ENCODE measurements at places on chromosomes 2 and 18.

DNA sequence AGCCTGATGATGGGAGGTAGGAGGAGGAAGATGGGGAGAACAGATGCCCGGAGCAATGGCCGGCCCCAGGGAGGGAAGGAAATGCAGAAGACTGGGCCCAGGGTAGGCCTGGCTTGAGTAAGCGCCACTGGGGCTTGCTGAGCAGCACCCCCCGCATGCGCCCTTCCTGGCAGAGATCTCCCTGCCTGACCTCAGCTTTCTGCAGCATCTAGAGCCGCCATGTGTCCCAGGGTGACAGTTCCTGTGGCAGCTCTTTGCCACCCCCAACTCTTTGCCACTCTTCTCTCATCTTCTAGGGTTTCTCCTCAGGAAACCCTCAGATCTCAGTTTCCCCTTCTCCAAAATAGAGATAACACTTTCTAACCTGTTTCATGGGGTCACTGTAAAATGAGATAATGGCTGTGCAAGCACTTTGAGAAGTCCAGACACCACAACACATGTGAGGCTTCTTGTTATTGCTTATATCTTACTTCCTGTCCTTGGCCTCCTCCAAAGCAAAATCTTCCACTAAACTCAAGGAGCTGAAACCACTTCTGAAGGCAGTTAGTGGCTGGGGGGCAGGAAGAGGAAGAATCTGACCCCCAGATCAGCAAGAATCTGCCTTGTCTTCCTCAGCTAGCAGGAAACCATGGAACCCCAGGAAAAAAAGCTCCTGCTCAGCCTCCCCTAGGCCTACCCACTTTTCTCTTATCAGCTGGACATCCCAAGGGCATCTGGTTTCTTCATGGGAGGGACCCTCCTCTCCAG lies 64.9 kb downstream of the EPAS1 start:
- DNase-seq: no peak

DNA sequence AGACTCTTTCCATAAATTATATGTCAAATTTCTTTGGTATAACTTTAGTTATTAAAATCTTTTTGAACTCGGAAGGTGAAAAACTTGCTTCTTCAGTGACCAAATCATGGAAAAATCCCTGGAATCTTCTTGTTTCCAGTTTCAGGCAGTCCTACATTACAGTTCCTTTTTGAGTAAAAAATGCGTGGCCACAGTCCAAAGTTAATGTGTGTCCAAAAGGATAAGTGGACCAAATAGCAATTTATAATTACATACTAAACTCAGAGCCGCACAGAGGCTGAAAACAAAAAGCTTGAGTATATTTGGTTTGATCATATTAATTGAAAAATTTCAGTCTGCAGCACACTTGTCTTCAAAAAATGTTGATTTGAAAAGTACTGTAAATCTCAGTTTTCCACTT lies 28.4 kb upstream of the DYNC2LI1 start:
- DNase-seq: no peak

GRCh38 chr2:62654423-62654791 lies 51.1 kb upstream of the EHBP1 start:
- DNase-seq: no peak

- no peak for DNase-seq
These were observed 14.9 kb upstream of the CEP192 start for GRCh38 chr18:12976305-12976704.

- DNase-seq: peak; percentile 37
These were observed 1.4 kb upstream of the SLC23A3 start for GRCh38 chr2:219171231-219171651.

DNA sequence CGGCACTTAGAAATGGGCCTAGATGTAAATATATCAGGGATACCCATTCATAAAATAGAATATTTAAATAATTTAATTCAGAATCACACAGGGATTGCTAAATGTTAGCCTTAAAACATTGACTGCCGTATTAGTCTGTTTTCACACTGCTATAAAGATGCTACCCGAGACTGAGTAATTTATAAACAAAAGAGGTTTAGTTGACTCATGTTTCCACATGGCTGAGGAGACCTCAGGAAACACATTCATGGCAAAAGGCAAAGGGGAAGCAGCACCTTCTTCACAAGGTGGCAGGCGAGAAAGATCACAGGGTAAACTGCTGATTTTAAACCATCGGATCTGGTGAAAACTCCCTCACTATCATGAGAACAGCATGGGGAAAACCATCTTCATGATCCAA lies 223.6 kb upstream of the GULP1 start:
- no peak for DNase-seq

DNA sequence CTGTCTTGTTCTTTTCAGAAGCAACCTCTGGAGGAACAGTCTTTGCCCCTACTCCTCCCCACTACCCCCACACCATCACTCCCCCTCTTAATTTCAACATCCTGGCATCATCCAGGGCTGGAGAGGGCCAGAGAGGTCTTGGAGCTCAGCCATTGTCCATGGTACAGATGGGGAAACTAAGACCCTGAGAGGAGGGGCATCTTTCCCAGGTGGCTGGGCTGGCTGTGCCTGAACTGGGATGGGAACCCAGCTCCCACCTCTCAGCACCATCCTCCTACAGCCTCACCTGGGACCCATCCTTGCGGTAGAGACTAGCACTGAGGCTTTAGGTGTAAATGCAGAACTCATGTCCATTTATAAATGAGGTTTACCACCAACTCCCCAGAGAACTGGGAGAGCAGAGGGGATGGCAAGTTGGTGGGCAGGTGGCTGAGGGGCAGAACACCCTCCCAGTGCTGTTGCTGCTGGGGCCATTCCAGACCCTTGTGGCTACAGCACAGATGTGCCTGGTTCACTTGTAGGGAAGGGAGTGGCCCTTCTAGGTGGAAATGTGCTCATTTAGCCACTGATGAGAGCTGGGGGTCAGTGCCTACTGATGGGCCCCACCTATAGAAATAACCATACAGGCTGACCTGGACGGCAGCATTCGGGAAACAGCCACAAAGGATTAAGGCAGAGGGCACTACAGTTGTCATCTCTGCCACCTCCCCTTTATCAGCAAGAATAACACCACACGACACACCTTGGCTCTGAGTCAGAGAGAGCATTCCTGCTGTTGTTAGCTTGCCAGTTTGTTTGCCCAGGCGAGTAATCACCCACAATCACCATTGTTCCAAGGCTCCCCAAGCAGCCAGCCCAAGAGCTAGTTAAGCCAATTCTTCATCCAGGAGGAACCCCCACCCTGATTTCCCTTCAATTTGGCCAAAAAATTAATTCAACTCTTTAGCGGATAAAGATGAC lies 2.1 kb downstream of the MLPH start:
- DNase-seq: no peak

GRCh38 chr2:97769308-97769707 lies 55.9 kb downstream of the ZAP70 start:
- no peak for DNase-seq

DNA sequence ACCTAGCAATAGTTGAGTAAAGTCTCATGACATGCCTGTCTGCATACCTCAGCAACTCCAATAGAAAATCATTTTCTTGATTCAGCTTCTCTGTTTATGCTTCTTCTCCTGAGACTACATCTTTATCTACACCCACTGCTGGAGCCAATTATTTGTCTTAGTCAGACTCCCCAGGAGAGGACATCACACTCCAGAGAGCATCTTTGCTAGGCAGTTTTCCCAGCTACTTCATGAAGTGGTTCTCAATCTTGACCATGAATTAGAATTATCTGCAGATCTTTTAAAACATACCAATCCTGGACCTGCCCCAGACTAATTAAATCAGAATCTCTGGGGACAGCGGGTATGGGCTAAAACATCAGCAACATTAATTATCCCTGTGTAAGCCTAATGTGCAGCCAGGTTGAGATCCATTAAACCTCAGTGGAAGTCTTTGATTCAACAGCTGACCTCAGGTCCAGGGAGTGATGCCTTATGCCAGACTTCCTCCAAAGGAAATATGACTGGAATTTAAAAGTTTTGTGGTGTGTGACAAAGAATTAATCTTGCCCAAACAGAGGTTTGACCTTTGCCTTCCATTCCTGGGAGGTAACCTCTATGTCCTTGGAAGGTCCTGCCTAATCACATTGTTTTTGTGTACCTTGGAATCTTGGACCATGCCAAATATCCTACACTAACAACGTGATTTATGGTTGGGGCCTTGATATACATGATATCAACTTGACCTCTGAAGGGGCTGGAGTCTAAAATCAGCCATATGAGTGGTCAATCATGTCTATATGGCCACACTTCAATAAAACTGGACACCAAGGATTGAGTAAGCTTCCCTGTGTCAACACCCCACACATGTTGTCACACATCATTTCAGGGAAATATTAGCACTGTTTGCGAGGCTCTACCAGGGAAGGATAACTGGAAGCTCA lies 99.3 kb upstream of the DNAJC10 start:
- no peak for DNase-seq

- DNase-seq: no peak
These were observed 138.9 kb upstream of the APCDD1 start for GRCh38 chr18:10315522-10315921.

DNA sequence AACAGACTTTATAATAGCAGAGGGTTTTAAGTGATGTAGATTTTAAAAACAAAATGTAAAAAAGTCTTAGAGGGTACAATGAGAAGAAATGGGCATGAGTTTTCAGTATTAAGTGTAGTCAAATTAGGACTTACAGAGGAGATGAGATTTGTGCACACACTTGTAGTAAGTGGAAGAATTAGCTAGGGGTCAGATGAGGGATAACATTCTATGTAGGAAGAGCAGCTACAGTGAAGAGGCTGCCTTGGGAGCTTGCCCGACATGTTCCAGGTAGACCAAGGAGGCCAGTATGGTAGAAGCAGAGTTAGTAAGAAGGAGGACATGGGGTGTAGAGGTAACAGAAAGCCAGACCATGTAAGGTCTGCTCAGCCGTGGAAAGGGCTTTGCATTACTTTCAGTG lies 189.2 kb upstream of the DSEL start:
- no peak for DNase-seq

DNA sequence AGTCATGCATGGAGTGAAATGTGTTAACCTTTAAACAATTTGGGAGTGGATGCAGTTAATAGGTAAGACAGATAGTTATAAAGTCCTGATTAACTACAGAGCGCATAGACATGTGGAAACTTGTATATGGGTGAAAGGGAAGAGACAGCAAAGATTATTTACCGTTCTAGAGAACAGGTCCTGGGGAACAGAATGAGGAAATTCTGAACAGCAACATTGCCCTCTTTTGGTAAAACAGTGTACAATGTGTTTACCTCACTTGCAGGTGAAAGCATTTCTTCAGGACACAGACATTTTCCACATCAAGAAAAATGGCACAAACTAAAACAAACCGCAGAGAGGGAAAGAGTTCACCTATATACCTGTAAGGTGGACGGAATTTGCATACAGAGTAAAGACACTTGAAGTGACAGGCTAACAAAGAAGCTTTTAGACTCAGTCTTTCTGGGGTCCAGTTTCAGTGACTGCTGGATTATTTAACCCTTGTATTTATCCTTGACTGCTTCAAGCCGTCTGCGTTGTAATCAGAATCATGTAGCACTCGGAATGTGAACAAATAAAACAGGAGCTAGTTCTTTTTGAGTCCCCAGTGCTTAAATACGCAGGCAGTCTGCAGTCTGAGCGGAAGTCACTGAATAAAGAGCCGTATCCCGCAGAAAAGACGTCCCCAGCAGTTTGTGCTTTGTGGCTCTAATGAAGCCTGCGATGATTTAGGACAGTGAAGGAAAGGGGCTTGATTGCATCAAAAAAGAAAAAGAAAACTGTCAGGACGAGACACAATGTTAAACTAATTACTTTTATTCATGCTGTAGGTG lies 364.8 kb upstream of the GALNT5 start:
- DNase-seq: peak; percentile 34

GRCh38 chr2:110848519-110849030 lies 116.2 kb downstream of the ACOXL start:
- no peak for DNase-seq

- DNase-seq: no peak
These were observed 196.8 kb downstream of the PPP1R1C start for GRCh38 chr2:182182436-182182835.

DNA sequence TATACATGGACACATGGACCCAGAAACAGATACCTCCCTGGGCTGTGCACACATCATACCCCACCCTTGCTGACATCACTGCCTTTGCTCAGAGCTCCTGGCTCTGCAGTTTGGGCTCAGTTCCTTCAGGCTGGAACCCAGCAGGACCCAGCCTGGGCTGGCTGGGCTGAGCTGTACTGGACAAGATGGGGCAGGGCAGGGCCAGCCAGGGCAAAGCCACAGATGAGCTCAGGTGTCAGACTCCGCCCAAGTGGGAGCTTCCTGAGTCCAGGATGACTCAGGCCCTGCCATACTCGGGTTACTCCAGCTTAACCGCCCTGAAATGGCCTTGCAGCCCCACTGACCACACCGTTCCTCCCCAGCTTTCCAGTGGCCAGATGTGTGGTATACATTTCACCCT lies 284.9 kb downstream of the OSR1 start:
- no peak for DNase-seq

GRCh38 chr2:143847257-143847656 lies 672.7 kb downstream of the ZEB2 start:
- no peak for DNase-seq

GRCh38 chr2:68151037-68151436 lies 6.7 kb upstream of the PNO1 start:
- DNase-seq: no peak

- no peak for DNase-seq
These were observed 68.4 kb downstream of the NXPH2 start for GRCh38 chr2:138711812-138712211.

DNA sequence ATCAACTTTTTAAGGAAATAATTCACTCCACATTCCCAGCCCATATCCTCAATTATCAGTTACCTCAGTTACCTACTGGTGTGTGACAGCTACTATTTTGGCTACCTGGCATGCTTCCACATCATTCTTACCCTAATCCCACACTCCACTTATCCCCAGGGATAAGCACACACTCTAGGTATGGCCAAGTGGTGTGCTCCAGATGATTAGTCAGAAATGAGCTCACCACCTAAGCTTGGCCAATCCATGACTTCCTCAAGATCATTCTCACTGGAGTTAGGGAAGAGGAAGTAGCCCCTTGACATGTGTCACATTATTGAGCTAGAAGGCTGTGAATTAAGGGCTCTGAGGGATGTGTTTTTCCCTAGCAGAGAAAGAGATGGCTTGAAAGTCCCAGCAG lies 20.9 kb upstream of the SMAD4 start:
- no peak for DNase-seq

- no peak for DNase-seq
These were observed 120.5 kb downstream of the LYPD6B start for GRCh38 chr2:149158957-149159356.

DNA sequence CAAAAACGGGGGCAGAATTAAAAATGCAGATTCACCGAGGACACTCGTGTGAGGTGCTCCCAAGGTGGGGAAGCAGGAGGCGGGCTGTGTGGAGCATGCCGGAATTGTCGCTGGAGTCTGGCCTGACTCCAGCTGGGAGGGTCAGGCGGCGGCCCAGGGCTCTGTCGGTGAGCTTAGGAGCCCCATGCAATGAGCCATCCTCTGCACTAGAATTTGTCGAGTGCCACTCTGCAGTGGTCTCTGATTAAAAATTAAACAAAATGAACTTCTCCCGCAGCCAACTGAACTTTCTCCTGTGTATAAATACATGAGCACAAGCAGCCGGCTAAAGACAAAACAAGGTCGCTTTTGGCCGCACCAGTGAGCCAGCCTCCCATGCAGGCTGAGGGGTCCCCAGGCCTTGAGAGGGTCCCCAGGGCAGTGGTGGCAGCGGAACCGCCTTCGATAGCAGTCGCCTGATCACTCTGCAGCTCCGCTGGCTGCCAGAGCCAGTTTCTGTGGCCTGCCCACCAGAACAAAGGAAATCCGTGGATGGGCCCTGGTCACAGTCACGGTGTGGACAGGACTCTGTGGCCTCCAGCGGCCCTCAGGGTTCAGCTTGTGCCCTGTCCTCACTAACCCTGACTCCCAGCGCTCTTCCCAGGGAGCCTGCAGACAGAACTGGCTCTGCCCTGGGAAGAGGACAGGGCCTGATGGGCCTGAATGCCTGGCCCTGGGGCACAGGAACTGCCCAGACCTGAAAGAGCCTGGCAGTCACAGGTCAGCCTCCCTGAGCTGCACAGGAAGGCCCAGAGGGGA lies 201.3 kb downstream of the EIPR1 start:
- no peak for DNase-seq
